Brain pericyte (primary cell): ENCODE measurements at places on chromosomes 5 and 9.

DNA sequence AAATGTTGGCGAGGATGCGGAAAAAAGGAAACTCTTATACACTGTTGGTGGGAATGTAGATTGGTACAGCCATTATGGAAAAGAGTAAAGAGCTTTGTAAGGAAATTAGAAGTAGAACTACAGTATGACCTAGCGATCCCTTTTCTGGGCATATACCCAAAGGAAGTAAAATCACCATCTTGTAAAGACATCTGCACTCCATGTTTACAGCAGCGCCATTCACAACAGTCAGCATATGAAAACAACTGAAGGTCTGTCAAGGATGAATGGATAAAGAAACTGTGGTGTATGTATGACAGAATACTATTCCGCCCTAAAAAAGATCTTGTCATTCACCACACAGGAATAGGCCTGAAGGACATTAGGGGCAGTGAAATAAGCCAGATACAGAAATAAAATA, 27.7 kb upstream of the SLC25A51 start:
- no peak for DNase-seq

- DNase-seq = no peak
These were observed 110.4 kb upstream of the GRHPR start for GRCh38 chr9:37311938-37312708.

DNA sequence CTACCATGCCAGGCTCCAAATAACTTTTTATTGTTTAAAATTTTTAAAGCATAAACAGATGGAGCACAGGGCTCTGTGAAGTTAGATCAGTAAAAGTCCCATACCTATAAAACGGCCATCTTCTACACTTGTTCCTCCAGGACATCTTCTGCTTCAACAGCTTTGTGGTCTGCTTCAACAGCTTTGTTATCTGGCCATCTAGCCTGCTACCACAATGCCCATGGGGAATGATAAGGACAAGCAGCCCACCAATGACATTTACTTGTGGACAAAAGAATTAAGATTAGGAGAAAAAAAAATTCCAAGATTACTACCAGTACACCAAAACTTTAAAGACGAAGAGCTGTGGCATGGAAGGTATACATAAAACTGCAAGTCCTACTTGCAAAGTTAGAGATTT, 2.2 kb upstream of the VPS13A start:
- DNase-seq = no peak

DNA sequence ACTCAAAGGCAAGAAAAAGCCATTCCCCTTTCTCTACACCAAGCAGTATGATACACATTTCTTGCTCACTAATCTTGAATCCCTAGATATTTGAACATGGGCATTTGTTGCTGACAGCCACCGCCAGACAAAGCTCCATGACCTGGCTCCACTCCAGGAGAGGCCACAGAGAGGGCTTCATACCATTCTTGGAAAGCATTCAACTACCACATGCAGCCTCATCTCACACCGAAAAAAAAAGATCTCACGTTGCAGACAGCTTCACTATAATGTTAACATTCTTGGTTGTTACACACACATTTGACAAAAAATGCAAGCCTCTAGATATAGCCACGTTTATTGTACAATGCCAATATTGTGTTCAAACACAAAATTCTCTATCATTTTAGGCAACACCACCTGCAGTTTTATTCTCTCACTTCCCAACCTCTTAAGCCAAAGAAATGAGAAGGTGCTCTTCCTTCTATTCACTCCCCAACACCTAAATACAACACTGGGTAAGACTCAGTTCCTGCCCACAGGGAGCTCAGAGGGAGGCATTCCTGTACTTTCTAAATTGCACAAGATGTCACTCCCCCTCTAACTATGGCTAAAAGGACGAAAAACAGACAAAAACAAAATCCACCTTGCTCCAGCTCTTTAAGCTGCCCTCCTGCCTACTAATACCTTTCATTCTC, 222.4 kb downstream of the TSSK1B start:
- peak; percentile 41 for DNase-seq

DNA sequence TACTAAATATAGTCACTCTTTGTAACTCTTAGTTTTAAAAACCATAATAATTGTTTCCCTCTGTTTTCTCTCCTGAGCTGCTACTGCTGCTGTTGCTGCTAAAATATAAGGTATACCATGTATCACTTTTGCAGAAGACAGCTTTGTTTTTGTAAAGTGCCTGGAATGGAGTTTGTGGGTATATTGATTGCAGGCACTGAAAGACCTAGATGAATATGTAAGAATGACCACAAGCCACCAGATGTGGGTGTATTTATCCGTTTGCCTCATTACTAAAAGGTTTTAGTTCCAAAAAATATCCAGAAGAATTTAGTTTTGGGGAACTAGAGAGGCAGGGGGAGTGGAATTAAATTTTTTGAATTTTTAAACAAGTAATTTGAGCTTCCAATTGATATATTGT, 151.1 kb upstream of the CDKN2B start:
- no peak for DNase-seq

DNA sequence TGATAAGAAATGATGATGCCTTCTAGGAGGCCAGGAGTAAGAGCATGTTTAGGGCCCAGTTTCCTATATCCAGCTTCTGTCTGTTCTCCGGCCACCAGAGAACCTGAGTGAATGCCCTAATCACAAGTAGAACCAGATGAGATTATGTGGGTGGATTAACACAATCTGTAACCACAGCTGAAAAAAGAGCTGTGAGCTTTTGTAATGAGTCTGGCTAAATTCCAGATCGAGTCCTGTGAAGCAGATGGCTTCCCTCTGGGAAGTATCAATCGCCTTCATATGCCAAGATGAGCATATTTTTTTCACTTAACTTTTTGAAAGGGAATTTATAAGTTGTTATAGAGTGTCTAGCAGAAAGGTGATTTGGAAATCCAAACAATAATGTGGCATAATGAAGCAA, 99.8 kb downstream of the NNT start:
- no peak for DNase-seq

- DNase-seq = peak; percentile 63
These were observed 564.8 kb downstream of the ACTL7B start for GRCh38 chr9:108290839-108291585.

GRCh38 chr5:36359267-36359666, 57.6 kb upstream of the RANBP3L start:
- DNase-seq = peak; percentile 57

DNA sequence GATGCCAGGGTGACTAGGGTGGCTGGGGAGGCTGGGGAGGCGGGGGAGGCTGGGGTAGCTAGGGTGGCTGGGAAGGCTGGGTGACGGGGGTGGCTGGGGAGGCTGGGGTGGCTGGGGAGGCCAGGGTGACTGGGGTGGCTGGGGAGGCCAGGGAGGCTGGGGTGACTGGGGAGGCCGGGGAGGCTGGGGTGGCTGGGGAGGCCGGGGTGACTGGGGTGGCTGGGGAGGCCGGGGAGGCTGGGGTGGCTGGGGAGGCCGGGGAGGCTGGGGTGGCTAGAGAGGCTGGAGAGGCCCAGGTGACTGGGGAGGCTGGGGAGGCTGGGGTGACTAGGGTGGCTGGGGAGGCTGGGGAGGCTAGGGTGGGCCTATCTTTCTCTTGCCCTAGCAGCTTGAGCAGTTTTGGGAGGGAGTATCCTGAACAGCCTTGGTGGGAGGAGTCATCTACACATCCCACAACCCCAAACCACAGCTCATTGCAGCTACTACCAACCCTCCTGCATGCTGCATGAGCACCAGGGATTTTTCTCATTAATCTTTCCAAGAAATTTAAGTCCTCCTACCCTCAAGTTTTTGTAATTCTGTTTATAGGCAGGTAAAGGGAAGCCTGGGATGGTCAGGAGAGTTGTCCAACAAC, 203.2 kb upstream of the IRX1 start:
- DNase-seq = no peak

- no peak for DNase-seq
These were observed at the start of gene SLC6A19 for GRCh38 chr5:1201327-1202025. Gene SLC6A19 (plus strand): TSS chr5:1201595. CDS start chr5:1201651, 56 bp downstream.

- DNase-seq = no peak
These were observed 134.0 kb downstream of the IRX1 start for GRCh38 chr5:3729631-3730030.

- DNase-seq = no peak
These were observed 56.4 kb downstream of the BARX1 start for GRCh38 chr9:93898502-93899426.

- DNase-seq = no peak
These were observed 402.9 kb downstream of the MLLT3 start for GRCh38 chr9:20219437-20219836.

DNA sequence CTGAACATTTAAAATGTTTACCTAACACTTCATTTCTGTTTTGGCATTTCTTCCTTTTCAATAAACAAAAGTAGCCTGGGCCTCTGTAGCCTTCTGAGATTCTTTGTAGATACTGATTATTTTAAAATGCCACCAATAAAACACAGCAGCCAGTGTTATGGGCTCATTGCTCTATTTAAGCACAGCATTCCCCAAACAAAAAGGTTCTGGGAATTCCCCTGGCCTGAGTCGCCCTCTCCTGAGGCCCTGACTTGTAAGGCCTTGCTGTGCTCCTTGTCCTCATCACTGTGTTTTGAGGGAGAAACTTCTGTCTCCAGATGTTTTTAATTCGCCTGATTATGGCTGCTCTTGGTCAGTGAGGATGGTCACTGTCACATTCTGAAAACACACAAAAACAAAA, 33.0 kb upstream of the CTXN3 start:
- DNase-seq = no peak

- no peak for DNase-seq
These were observed 108.6 kb downstream of the ACER2 start for GRCh38 chr9:19517202-19517942.

- no peak for DNase-seq
These were observed 69.1 kb upstream of the OLFM1 start for GRCh38 chr9:135018306-135018915.

DNA sequence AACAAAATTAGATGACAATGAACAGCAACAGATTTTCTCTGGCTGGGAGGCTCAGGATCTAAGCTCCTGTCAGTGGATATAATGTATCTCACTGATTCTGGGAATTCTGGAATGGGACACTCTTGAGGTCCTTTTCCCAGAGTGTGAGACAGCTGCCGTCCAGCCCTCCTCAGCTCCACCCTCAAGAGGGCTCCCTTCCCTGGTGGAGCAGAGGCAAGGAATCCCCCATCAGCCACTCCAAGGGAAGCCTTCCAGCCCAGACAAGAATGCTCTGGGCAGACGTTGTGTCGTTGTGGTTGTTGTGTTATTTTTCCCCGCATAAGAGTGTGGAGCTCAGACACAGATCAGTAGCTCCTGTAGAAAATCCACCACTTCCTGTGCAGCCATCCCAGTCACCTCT, 47.7 kb upstream of the ATP10B start:
- DNase-seq = no peak

- no peak for DNase-seq
These were observed 248.8 kb downstream of the TENT4A start for GRCh38 chr5:6961837-6962635.

DNA sequence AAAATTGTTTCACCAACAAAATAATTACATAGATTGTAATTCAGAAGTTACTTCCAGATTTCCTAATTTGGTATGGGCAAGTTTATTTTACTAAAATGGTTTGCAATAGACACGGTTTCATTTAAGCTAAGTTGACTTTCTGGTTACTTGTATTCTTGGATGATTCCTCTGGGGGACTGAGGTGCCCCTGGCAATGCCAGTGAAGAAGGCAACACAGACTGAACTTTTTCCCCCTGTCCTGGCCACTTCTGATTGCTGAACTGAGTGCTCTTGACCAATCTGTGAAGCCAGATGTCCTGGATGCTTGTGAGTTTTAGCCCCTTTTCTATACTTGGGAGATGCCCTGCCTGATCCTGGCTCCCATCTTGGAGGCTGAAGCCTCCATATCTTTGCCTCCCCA, 66.3 kb upstream of the FANCC start:
- no peak for DNase-seq

DNA sequence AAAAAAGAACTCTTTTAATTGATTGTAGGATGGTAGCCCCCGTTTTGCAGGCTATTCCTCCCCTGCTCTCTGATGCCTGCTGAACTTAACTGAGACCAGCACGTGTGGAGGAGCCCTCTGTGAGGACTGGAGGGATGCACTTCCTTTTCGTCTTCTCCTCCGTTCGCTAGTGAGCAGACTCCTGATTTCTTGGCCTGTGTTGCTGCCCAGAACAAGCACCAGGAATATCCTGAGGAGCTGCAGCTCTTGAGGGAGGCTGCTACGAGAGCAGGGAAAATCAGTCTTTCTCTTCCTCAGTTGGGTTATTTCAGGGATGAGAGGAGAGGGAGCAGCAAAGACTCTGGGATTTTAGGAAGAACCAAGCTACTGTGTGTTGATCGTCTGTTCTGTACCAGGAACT, 74.7 kb downstream of the ARHGAP26 start:
- no peak for DNase-seq

GRCh38 chr9:114176624-114177291, 21.4 kb downstream of the COL27A1 start:
- DNase-seq = no peak

- no peak for DNase-seq
These were observed 53.4 kb downstream of the CYSTM1 start for GRCh38 chr5:140228364-140228837.

DNA sequence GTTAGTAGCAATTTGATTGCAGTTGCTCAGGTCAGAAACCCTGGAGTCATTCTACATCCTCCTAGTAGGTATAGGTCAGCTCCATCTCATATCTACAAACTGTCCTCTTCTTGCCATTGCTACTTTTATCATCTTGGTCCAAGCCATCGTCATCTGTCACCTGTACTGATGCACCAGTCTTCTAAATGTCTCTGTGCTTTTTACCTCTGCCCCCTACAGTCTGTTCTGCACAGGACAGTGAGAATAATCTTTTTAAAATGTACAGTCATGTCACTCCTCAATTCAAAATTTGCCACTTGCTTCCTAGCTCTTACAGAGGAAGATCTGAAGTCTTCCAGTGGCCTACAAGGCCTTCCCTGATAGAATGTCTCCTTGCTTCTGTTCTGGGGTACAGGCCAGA, 6.8 kb downstream of the NNT start:
- DNase-seq = no peak

DNA sequence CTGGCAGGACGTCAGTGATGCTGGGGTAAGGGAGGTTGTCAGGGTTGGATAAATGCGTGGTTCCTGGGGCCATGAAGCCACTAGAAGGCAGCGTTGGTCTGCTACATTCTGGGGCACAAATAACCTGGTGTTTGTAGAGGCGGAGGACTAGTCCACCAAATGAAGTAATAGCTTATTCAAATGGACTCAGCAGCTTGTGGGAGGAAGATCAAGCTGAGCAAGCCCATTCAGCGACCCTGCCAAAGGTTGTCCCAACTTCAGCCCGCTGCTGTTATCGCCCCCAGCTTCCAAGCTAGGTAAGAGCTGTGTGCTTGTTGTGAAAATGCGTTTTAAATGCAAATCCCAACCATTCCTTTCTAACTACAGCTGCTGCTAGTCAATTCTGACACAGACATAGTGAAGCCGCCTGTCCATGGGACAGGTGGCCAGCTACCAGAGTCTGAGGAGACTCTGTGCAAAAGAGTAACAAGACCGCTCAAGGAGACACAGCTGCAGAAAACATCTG, 7.6 kb upstream of the FAM240B start:
- DNase-seq = peak; percentile 25

- no peak for DNase-seq
These were observed 1.8 kb downstream of the COQ4 start for GRCh38 chr9:128324401-128324800.
